ENCODE measurements at places on chromosomes 5 and 9. TPM values are rescaled to one million over a fixed set of nuclear protein-coding genes. Genes with fewer than 3 reads are reported as not detected.

- no peak for DNase-seq
These were observed 10.5 kb upstream of the SPATA31E1 start for GRCh38 chr9:87872079-87872624.

GRCh38 chr5:80688648-80689420 lies 34.1 kb upstream of the DHFR start:
- DNase-seq: no peak

GRCh38 chr5:139283252-139284166 lies 10.0 kb upstream of the MATR3 start:
- no peak for DNase-seq

- no peak for DNase-seq
These were observed 159.8 kb upstream of the HMHB1 start for GRCh38 chr5:143652108-143652700.

GRCh38 chr9:19255821-19256220 lies 25.3 kb downstream of the DENND4C start:
- DNase-seq: no peak

The PIP5K1B gene
- total RNA-seq: not detected
